ENCODE measurements at places on chromosomes 1 and 21.

- DNase-seq, result no peak
Measured at GRCh38 chr1:47751996-47752451, 245.2 kb downstream of the TRABD2B start.

DNA sequence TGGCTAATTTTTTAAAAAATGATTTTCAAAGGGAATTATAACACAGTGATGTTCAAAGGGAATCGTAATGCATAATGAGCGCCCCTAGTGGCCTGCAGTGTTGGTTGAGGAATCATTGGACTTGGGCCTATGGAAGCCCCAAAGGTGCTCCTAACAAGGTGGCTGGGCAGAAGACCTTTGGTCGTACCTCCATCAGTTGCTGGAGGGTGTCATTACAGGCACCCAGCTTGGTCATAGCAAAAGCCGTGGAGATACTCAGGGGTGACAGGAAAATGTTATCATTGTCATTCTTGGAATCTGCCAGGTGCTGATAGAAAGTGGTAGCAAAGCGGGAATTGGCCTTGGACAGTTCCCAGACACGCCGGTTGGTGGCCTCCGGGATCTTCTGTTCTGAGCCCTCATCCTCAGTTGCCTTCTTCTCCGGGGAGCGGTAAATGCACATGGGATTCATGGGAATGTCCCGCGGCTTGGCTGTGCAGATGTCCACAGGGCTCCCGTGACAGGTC is 2.7 kb downstream of the SERPINC1 start:
- DNase-seq, result no peak

GRCh38 chr1:97385536-97386277 is 535.1 kb downstream of the DPYD start:
- DNase-seq, result no peak

GRCh38 chr1:61097317-61097716 is 15.0 kb downstream of the NFIA start:
- DNase-seq, result no peak

DNA sequence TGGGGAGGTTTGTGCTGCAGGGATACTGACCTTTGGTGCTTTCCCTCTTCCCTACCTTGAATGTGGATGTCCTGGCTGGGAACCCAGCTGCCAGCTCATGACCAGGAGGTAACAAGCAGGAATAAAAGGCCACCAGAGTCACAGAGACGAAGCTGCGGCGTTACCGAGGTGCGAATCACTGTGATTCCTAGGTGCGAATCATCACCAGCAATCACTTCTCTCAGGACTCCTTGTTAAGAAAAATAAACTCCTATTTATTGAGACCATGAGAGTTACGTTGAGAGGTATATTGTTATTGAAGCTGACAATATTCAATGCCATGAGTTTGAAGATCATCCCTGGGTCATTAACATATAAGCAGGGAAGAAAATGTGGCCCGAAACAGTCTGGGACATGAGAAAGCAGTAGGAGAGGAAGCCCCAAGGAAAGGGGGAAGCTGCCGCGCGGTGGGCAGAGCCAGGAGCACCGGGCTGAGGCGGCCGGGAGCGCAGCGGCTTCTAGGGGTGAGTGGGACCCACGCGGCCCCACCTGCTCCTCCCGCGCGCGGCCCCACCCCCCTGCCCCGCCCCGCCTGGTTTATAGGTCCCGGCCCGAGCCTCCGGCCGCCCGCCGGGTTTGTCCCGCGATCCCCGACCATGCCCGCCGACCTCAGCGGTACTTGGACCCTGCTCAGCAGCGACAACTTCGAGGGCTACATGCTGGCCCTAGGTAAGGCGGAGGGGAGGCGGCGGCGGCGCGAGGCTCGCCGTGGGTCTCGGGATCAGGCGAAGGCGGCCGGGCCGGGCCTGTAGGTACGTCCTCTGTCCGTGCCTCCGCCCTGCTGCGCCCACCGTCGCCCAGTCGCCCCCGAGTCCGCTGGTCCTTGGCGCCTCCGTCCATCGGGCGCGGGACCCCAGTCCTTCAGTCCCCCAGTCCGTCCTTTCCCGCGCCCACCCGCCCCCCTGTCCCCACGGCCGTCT is at the start of gene RBP7:
Gene RBP7 (plus strand): TSS at position 605 of the 959 bp plus-strand sequence. CDS start 31 bp downstream, at position 636.
- no peak for DNase-seq

GRCh38 chr1:66606362-66607065 is 72.6 kb downstream of the SGIP1 start:
- DNase-seq, result no peak

- DNase-seq, result no peak
Measured at GRCh38 chr1:230863449-230863848, 4.9 kb downstream of the C1orf198 start.

- no peak for DNase-seq
Measured at GRCh38 chr1:177780096-177780700, 189.7 kb downstream of the SEC16B start.

- no peak for DNase-seq
Measured at GRCh38 chr1:40059960-40060750, 19.6 kb downstream of the CAP1 start.

DNA sequence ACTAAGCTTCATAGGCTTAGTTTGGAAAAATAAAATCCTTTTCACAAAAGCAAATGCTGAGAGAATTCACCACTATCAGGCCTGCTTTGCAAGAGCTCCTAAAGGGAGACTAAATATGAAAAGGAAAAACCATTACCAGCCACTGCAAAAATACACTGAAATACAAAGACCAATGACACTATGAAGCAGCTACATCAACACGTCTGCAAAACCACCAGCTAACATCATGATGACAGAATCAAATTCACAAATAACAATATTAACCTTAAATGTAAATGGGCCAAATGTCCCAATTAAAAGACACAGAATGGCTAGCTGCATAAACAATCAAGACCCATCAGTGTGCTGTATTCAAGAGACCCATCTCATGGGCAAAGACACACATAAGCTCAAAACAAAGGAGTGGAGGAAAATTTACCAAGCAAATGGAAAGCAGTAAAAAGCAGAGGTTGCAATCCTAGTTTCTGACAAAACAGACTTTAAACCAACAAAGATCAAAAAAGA is 28.8 kb downstream of the AKT3 start:
- no peak for DNase-seq

DNA sequence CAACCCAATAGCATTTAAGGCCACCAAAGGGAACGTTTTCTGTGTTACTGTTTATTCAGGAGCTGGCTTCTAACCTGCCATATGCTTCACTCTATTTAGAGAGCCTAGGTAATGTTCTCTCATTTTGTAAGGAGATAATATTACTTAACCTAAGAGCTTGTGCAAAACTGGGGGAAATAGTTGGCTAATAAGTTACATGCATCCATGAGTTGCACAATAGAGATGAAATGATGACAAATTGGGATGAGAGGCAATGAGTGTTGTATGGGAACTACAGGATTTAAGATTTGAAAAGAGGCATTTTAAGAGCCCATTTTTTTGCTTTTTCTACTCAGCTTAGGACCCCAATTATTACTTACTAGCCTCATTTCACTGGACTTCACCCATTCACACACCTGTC is 151.0 kb downstream of the ST6GALNAC3 start:
- no peak for DNase-seq

- DNase-seq, result no peak
Measured at GRCh38 chr21:40060083-40060677, 192.9 kb downstream of the PCP4 start.

GRCh38 chr1:94285031-94285654 is 47.8 kb upstream of the ARHGAP29 start:
- no peak for DNase-seq

DNA sequence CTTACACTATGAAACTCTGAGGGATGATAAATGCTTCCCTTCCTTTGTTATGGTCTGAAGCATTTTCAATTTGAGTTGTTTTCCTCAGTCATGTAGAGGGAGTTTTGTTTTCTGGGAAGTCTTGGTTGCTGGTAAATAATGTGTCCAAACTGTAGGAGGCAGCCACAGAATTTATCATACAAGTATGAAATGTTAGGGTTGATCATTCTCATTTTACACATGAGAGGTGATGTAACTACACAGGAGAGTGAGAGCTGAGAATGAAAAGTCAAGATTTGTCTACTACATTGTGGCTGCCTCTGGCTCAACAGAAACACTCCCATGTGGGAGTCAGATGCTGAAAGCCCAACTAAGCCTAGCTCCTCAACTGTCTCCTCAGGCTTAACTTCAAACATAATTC is 182.5 kb upstream of the SGIP1 start:
- no peak for DNase-seq

DNA sequence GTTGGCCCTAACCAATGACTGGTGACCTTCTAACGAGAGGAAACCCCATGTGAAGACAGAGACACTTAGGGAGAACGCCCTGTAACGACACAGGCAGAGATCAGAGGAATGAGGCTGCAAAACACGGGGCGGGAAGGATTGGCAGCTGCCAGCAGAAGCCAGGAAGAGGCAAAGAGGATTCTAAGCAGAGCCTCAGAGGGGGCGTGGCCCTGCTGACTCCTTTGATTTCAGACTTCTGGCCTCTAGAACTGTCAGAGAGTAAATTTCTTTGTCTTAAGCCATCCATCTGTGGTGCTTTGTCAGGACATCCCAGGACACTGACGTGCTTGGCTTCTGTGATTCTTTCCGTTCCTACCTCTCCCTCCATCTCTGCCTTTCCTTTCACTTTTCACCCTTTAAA is 79.3 kb downstream of the SH3BGR start:
- no peak for DNase-seq

GRCh38 chr1:28110555-28110954 is 22.1 kb upstream of the EYA3 start:
- DNase-seq, result no peak

- no peak for DNase-seq
Measured at GRCh38 chr1:147273409-147274336, 31.2 kb downstream of the CHD1L start.

DNA sequence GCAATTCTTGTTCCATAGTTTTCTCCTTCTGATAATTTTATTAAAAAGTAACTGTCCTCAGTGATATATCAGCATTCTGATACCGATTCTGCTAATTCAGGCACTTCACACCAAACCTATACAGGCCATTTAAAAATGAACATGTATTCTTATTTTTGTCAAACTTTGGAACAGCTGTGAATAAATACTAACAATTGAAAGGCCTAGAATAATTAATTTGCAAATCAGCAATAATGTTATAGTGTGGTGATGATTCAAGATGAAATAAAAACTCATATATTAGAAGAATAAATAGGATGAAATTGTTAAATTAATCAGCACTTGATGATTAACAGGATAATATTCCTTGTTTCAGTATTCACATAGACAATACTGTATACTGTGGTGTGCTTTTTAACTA is 9.9 kb downstream of the CDKN2C start:
- no peak for DNase-seq

GRCh38 chr1:169483500-169483966 is 2.2 kb downstream of the SLC19A2 start:
- DNase-seq, result no peak

GRCh38 chr21:46001821-46002681 is 20.5 kb downstream of the COL6A1 start:
- peak; percentile 5 for DNase-seq

- no peak for DNase-seq
Measured at GRCh38 chr1:212774584-212774983, 17.0 kb downstream of the NSL1 start.

DNA sequence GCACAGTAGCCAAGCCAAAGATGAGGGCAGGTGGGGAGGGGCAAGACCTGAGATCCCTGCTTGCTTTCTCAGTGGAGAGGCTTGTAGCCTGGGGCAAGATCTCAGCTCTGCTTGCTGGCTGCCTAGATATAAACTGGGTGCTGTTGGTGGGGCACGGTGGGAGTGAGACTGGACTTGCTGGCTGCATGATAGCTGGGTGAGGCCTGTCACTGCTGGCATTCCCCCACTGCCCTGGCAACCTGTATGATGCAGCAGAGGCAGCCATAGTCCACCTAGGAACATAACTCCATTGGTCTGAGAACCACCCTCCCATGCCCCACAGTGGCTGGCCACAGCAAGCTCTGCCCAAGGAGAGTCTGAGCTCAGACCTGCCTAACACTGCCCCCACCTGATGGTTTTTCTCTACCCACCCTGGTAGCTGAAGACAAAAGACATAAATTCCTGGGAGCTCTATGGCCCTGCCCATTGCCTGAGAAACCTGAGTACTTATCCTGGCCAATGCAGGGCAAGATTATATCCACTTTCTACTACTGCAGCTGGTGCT is 261.9 kb upstream of the DEPDC1 start:
- DNase-seq, result no peak

GRCh38 chr1:3002349-3003038 is 18.8 kb upstream of the ACTRT2 start:
- DNase-seq, result no peak

DNA sequence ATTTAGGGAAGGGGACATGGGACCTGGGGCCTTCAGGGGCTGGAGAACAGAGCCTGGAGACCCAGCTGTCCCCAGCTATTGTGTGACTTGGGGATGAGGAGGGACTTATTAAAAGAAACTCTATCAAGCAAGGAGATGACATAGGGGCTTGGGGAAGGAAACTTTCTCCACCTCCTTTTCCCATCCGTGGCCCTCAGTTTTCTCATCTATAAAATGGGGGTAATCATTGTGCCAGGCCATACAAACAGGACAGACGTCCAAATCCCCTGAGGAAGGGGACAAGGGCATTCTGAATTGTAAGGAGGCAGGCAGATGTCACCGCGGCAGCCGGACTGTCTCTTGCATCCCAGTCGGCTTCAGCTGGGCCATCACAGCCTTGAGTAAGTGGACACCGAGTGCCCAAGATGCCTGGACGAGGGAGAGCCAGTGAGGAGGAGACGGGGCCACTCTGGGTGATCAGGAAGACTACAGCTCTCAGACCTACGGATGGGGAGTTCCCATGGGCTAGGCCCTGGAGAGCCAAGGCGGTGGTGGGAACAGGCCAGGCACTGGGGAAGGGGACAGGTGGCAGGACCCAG is 1.9 kb downstream of the FBXO2 start:
- no peak for DNase-seq

GRCh38 chr1:157311730-157312081 is 173.5 kb upstream of the ETV3 start:
- no peak for DNase-seq

- no peak for DNase-seq
Measured at GRCh38 chr1:245750261-245750660, 595.5 kb downstream of the KIF26B start.

GRCh38 chr1:205329719-205330118 is 8.2 kb upstream of the NUAK2 start:
- no peak for DNase-seq

- no peak for DNase-seq
Measured at GRCh38 chr1:24294228-24294672, 24.9 kb upstream of the GRHL3 start.

GRCh38 chr1:39187275-39188046 is 17.0 kb upstream of the MACF1 start:
- no peak for DNase-seq

DNA sequence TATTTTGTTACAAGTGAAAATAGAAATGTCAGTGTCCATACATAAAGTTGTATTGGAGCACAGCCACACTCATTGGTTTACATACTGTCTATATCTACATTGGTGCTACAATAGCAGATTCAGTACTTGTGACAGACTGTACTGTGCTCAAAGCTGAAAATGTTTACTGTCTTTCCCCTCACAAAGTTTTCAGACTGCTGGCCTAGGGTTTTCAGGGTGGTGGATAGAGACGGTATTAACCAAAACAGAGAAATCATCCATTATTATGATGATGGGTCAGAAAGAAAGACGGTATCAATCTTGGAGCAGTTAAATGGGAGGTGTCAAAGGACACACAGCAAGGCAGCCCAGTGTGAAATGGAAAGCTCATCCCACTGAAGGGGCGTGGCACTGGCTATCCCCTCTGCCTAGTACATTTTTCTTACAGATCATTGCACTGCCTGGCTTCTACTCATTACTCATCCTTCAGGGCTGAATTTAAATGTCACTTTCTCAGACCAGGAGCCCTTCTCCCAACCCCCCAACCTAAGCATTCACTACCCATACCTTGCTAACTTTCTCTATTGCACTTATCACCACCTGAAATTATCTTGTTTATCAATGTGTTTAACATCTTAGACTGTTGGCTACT is 10.2 kb downstream of the JAK1 start:
- no peak for DNase-seq

- DNase-seq, result no peak
Measured at GRCh38 chr1:172670791-172671190, 11.9 kb downstream of the FASLG start.
